ENCODE measurements at places on chromosomes 3 and 15.

DNA sequence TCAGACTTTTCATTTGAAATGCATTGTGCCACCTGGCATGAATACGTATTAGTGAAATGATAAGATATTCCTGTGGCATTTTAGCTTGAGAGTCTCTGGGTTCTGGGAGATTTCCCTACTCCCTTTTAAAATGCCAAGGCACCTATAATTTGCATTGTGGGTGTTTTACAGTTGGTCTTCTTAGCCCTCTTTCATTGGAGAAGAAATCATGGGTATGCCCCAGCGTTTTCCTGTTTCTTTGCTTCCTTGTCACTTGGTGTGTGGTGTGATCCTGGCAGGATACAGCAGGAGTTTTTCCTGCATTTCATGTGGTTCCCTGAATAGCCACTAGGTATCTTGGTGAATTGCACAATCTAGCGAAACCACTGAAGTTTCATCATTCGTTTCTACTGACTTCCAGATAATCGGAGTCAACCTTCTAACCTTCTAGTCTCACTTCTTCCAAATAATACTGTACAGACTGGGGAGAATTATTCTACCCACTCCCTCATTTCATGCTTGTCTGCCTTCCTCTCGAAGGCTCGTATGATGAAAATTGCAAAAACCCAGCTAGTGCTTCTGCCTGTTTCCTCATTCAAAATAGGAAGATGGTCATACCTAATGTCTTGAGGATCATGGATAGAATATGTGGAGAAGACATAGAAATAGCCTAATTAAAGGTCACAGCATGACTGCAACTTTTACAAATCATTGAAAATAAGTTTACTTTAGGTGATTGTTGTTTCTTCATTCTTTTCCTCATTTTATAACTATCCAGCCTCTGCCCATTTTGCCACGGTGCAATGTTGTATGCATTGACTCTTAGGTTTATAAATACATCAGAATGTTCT, 2.6 kb downstream of the BHLHE40 start:
- DNase-seq = peak; percentile 76

- DNase-seq = peak; percentile 38
Measured at GRCh38 chr3:167740961-167741587, 5.6 kb downstream of the SERPINI1 start.

DNA sequence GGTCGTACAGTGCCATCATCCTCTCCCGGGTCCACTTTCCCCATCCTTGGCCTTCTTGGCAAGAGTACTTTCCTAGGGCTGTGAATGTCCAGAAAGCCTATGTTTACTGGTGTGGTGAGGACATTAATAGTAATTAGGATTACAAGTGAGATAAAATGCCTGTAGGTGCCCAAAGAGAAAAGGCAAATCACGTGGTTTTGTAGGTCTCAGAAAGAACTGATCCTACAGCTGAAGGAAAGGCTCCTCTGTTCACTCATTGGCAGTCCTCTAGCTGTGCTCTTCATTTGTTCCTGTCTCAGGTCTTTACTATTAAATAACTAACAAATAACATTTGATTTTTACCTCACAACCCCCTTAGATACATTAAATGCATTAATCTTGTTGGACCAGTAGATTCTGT, 220.1 kb upstream of the CBLB start:
- no peak for DNase-seq

DNA sequence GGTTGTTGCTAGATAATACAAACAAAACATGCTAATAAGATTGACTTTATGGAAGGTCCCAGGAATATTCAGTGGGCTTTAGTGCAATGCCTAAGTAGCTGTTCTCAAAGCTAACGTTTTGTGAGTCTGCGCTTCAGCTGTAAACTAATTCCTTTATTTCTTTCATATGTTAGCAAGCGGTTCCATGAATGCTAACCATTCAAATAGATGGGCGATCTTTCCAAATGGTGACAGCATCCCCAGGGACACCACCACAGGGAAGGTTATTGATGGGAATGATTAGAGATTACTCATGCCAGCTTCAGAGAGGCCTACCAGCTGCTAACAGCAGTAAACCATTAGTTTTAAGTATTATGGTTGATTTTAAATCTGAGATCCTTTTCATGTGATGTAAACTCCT, 405.7 kb upstream of the MCTP2 start:
- DNase-seq = no peak

- DNase-seq = peak; percentile 92
Measured at GRCh38 chr3:110343376-110343775, 728.2 kb upstream of the NECTIN3 start.

GRCh38 chr3:172673210-172673679, 37.6 kb downstream of the NCEH1 start:
- peak; percentile 81 for DNase-seq

DNA sequence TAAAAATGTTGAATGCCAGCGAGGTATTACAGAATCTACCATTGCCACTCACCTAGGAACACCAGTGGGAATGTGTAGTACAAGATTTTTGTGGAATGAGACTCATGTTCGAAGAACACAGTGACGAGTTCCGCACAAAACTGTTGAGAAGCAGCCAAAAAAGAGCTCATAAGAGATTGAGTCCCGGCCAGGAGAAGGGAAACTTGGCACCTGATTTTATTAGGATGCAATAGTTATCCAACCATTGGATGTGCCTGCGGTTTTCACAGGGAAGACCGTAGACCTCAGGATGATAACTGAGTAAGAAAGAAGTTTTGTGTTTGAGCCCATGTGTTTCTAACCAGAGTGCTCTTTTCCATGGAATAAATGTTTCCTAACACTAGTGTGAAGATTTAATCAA, 88.9 kb downstream of the PTPRG start:
- DNase-seq = peak; percentile 79

GRCh38 chr15:97036301-97036700, 705.8 kb downstream of the NR2F2 start:
- peak; percentile 20 for DNase-seq

DNA sequence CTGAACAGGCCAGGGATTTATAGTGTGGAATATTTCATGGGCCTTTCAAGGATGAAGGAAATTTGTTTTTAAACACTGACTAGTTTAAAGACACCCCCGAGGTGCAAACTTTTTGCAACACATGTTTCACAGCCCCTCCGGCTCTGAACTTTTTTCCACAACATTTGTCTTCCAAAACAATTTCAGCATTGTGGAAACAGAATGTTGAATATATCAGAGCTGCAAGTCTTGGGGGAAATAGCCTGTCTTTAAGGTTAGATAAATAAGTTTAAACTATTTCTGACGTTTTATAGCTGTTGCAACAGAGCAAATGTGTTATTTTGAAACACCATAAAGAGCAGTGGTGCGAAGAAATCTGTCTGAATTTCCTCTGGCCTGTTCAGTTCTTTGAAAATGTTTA, 229.2 kb upstream of the GOLGA6L4 start:
- no peak for DNase-seq

DNA sequence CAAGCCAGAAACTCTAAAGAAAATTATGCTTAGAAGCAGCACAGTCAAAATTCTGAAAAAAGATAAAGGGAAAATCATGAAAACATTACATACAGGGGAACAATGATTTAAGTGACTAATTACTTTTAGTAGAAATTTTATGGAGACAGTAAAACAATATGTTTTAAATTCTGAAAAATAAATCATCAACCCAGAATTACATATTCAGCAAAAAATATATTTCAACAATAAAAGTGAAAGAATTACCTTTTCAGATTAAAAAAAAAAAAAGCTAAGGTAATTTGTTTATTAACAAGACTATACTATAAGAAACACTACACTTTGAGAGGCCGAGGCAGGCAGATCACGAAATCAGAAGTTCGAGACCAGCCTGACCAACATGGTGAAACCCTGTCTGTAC, 32.4 kb upstream of the IGF2BP2 start:
- no peak for DNase-seq

DNA sequence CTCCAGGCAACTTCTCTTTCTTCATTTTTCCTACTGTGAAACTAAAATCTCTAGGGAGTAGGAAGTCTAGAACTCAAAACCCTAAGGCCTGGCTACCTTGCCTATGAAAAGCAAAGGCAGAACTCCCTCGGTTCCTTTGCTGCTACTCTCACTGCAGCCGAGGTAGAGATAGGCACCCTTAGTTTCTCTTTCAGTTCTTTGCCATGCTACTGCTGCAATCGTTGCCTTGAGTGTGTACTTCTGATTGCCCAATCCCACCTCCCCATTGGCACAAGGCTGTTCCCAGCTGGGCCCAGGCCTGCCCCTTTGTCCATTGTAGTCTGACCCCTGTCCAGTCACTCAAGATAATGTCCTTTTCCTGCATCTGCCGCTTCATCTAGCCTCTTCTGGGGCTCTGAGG, 92.3 kb upstream of the MRPS22 start:
- DNase-seq = no peak

DNA sequence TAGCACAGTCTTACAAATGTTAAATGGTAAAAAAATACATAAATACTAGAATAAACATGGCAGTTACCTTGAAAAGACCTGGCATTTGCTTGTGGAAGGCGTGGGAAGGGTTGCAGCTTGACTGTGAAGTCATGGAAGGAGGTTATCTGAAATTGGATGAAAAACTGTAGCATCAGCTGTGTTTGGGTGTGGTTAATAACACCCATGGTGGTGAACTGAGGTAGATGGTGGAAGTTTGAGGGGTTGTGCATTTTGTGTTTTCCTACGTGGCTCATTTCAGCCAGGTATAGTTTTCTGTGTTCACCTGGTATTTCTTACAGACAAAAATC, 46.5 kb downstream of the PSMD6 start:
- no peak for DNase-seq

- no peak for DNase-seq
Measured at GRCh38 chr3:29503958-29504357, 223.1 kb downstream of the RBMS3 start.

GRCh38 chr3:49869525-49870126, at the start of gene CAMKV:
Gene CAMKV (minus strand): TSS chr3:49869906. CDS start chr3:49862388, 7,518 bp downstream.
- no peak for DNase-seq

GRCh38 chr15:71723344-71723743, 87.0 kb upstream of the NR2E3 start:
- DNase-seq = no peak

DNA sequence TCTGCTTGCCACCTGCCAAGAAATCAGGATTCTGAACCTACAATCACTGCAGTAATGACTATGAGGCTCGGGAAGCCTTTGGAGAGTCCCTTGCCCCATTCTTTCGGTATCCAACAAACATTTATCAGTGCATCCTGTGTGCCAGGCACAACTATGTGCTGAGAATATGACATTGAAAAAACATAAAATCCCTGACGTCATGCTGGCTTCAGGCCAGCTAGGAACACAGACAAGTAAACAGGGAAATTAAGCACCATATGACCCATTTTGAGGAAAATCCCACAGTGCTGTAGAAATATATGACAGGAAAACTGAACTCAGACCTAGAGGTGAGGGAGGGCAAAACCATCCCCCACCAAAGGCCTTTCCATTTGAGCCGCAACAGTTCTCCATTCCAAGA, 34.1 kb upstream of the DET1 start:
- no peak for DNase-seq

DNA sequence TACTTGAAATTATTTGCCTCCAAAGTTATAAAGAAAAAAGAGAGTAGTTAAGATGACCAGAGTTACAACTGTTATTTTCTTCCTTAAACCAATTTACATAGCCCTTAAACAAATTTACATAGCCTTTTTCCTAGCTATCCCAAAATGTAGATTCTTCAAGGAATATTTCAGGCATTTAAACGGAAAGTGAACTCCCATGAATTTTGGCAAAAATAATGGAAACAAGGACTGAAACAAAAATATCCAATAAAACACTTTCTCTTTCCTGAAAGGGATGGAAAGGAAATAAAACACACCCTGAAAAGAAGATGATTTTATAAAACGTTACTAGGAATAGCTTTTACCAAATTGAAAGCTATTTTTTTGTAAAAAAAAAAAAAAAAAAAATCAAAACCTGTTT, 418.6 kb downstream of the FOXP1 start:
- DNase-seq = no peak

- DNase-seq = no peak
Measured at GRCh38 chr15:39174332-39174731, 406.5 kb upstream of the THBS1 start.

GRCh38 chr3:128254066-128254590, 100.8 kb downstream of the EEFSEC start:
- peak; percentile 9 for DNase-seq

DNA sequence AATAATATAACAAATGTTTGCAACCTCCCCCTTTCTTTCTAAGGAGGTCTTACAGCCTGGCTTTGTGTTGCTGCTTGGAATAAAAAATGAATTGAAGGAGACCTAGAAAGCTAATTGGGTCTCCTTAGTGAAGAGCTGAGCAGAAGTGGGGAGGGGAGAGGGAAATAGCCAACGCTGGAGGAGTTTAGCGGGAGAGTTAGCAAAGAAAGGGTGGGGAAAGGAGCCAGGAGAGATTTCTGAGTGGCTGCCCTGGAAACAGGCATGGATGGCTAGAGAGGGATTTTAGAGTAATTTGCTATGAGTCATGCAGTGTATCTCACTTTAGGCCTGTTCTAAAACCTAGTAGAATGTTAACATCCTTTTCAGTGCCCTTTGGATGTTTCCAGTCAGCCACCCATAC, 45.2 kb upstream of the PFN2 start:
- DNase-seq = peak; percentile 27

GRCh38 chr3:39062180-39062579, 10.4 kb downstream of the WDR48 start:
- no peak for DNase-seq

- no peak for DNase-seq
Measured at GRCh38 chr3:111913163-111913763, 54.2 kb downstream of the PHLDB2 start.

DNA sequence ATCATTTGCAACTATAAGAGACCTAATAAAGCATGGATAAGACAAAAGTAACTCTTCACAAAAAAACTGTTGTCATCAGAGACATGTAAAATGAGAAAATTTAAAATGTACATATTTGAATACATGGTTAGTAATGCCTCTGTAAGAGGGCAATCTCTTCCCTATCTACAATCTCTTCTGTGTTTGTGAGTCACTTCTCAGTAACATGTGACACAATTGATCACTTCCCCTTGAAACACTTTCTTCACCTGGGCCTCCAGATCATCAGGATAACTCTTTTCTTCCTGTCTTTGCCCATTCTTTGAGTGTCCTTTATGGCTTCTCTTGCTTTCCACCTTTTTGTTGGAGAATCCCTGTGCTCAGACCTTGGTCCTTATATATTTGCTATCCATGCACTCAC, 50.4 kb downstream of the TFDP2 start:
- DNase-seq = peak; percentile 49

GRCh38 chr3:38541806-38542205, 45.7 kb downstream of the EXOG start:
- DNase-seq = no peak

GRCh38 chr3:27723456-27723814, 1.3 kb upstream of the EOMES start:
- DNase-seq = no peak

DNA sequence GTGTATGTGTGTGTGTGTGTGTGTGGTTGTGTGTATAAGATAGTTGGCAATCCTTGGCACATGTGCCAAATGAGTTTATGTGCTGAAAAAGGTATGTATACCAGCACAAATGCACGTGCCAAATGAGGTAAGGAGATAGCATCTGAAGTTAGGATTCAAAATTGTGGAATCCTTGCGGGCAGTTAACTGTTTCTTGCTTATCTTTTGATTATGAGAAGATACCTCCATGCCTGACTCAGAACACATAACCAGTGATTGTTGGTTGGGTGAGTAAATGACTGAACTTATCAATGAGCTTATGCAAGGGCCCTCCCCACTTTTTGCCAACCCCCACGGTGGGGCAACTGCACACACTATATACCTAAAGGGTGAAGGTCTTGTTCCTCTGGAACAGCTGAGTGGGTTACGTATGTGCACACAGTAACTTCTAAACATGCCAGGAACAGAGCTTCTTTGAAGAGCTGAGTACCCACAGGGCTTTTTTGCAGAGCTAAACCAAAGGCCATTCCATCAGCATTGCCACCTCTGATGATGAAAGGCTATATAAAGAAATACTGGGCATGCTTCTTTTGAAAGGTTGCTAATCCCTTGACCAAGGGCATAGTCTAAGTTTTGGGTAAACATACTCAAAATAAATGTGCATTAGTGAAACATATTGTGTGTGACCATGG, 60.1 kb downstream of the MEIS2 start:
- no peak for DNase-seq

Data from M059J (cell line).